ENCODE measurements at places on chromosomes 4 and X. TPM values are rescaled to one million over a fixed set of nuclear protein-coding genes. Genes with fewer than 3 reads are reported as not detected.

DNA sequence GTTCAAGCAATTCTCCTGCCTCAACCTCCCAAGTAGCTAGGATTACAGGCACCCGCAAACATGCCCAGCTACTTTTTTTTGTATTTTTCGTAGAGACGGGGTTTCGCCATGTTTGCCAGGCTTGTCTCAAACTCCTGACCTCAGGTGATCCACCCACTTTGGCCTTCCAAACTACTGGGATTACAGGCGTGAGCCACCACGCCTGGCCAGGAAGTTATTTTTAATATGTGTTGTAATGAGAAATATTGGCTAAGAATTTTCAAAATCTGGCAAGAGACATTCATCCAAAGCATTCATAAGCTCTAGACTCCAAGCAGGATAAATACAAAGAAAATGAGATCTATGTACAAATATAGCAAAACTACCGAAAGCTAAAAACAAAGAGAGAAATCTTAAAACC is 18.0 kb upstream of the METAP1 start:
- no peak for DNase-seq

ACE2 gene
- total RNA-seq: not detected

DNA sequence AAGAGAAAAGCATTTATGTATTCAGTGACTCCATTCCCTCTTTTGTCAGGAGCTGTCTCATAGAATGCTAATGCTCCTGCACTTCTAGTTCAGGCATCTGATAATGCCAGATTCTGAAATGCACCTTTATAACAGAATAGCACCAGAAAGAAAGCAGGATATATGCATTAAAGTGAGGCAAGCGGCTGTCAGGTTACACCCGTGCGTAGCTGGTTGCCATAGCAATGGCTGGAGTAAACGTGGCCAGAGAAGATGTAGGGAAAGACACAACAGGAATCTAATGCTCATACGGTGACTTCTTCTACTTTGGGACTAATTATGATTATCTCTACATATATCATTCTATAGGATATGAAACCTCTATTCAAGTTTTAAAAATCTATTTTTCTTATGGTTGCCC is 5.9 kb downstream of the EMCN start:
- no peak for DNase-seq

KLHL4 gene
- not detected for total RNA-seq

All from activated CD8-positive, alpha-beta T cell treated with anti-CD3 and anti-CD28 coated beads for 36 hours (primary cell).